AG09319 (cell line): ENCODE measurements at places on chromosomes 1 and 21.

- DNase-seq, result no peak
These were observed 408.1 kb upstream of the ADGRL2 start for GRCh38 chr1:81392526-81393226.

- DNase-seq, result no peak
These were observed 23.2 kb upstream of the H6PD start for GRCh38 chr1:9211291-9211811.

DNA sequence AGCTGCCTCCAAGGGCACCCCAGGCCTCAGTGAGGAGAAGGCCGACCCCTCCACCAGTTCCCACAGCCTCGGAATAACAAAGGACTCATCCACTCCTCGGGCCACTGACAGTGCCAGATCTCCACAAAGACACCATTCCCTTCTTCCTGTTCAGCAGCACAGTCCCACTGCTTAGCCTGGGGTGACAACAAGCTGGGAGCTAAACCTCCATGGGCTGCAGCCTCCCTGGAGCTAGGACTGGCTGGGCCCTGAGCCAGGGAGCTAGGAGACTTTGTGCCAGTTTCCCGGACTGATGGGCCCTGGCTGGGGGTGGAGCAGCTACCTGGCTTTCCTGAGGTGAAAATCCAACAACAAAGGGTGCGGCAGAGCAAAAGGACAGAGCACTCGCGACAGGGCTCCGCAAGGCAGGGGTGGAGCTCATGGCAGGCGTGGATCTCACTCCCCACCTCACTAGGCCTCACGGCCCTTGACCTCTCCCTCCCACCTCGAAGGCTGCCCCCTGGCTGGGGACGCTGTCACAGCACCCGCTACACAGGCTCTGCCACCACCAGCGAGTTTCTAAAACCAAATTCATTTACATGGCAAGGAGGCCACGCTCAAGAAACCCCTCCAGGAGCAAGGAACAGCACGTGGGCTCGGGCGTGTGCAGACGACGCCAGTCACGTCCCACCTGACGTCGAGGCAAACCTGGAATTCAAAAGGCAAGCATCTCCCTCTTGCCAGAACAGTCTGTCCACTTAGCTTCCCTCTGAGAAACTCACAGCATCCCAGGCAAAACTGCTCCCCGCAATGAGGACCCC is 13.8 kb downstream of the SLC35E2B start:
- no peak for DNase-seq

DNA sequence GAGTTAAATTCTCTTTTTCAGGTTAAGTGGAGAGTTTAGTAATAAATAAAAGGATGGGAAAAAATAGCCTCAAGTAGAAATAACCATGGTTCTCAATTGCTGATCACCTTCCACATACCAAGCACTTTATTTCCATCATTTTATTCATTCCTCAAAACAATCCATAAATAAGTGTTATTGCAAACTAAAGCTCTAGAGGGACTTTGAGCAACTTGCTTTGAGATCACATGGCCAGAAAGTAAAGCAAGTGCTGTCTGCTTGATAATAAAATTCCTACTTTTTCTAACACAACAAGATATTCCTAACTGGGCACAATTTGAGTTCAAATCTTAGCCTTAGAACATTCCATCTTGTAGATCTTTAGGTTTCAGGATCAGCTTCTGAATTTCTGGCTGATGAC is 97.1 kb upstream of the C1orf87 start:
- DNase-seq, result no peak

GRCh38 chr21:36059823-36060158 is 535 bp downstream of the SETD4 start:
- DNase-seq, result no peak

GRCh38 chr1:66364578-66365391 is 169.2 kb upstream of the SGIP1 start:
- DNase-seq, result no peak
